ENCODE measurements at places on chromosomes 5 and 9. TPM values are rescaled to one million over a fixed set of nuclear protein-coding genes. Genes with fewer than 3 reads are reported as not detected.

HMCN2 gene
- 0.07 TPM for total RNA-seq

RANBP6 gene
- total RNA-seq = 56.1 TPM

LURAP1L gene
- 3.8 TPM for total RNA-seq

IL13 gene
- total RNA-seq = not detected

KCNIP1 gene
- total RNA-seq = not detected

MARCHF3 gene
- 61.0 TPM for total RNA-seq

C5orf46 gene
- not detected for total RNA-seq

CCDC192 gene
- not detected for total RNA-seq

SLCO6A1 gene
- not detected for total RNA-seq

LCN6 gene
- not detected for total RNA-seq

GAS1 gene
- 0.29 TPM for total RNA-seq

FAM193B gene
- total RNA-seq = 21.1 TPM

PCDHGC5 gene
- total RNA-seq = 1.1 TPM

OLFML2A gene
- total RNA-seq = not detected

BRD3 gene
- 7.6 TPM for total RNA-seq

GOLGA2 gene
- total RNA-seq = 73.5 TPM

OBP2B gene
- not detected for total RNA-seq

TNC gene
- 0.80 TPM for total RNA-seq

IFNA2 gene
- total RNA-seq = not detected

RASGRF2 gene
- 28.9 TPM for total RNA-seq

CKMT2 gene
- not detected for total RNA-seq

ANKRD33B gene
- 6.0 TPM for total RNA-seq

PLPPR1 gene
- 1.1 TPM for total RNA-seq

PAPPA gene
- 0.13 TPM for total RNA-seq

SPINK6 gene
- total RNA-seq = not detected

TMEM252 gene
- not detected for total RNA-seq

DHFR gene
- total RNA-seq = 89.8 TPM

PCA3 gene
- total RNA-seq = 2.2 TPM

AHRR gene
- total RNA-seq = 6.8 TPM

CCNJL gene
- total RNA-seq = 4.0 TPM

INSYN2B gene
- total RNA-seq = 48.7 TPM

ORM2 gene
- not detected for total RNA-seq

DRD1 gene
- not detected for total RNA-seq

ACTBL2 gene
- not detected for total RNA-seq

RUFY1 gene
- total RNA-seq = 51.1 TPM

SHC3 gene
- total RNA-seq = 1.7 TPM

PCDHA10 gene
- 0.07 TPM for total RNA-seq

SLC25A2 gene
- total RNA-seq = 0.27 TPM

Data from thoracic aorta endothelial cell (primary cell).